Frontal cortex (tissue), 4 donors: ENCODE measurements at places on chromosomes 12 and 14. TPM values are rescaled to one million over a fixed set of nuclear protein-coding genes. Genes with fewer than 3 reads are reported as not detected.

Gene TRIM9
- 28.5 TPM for total RNA-seq

Gene OR4Q3
- total RNA-seq = not detected

Gene ENDOU
- not detected for total RNA-seq

Gene SLC7A8
- total RNA-seq = 4.1 TPM

Gene SERPINA6
- total RNA-seq = not detected

Gene DEGS2
- total RNA-seq = 0.41 TPM

Gene NFE2
- total RNA-seq = 0.82 TPM

Gene TTC5
- total RNA-seq = 30.6 TPM

Gene IL26
- total RNA-seq = not detected

Gene UBR7
- 40.8 TPM for total RNA-seq

Gene EAPP
- total RNA-seq = 78.3 TPM

Gene CPM
- total RNA-seq = 2.9 TPM
